NCI-H1105 treated with DMSO at 0.1 percent for 48 hours (cell line): ENCODE measurements at places on chromosomes 16 and 17.

DNA sequence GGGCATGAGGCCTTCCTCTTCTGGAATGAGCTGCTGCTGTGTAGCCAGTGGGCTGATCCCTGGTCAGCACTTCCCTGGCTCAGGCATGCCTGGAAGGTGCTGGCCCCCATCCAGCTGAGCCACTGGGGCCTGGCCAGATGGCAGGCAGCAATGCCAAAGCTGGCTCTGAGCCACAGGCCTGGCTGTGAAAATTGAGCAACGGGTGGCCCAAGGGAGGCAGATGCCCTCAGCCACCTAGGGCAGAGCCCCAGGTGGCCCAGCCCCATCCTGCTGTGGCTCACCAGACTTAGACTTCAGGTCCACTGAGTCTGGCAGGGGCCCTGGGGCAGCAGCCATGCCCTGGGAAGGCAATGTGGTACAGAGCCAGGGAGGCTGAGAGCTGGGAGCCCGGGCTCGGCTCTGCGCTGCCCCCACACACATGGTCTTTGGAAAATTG lies 8.5 kb upstream of the CRHR1 start:
- peak; percentile 77 for DNase-seq

GRCh38 chr16:76535-77272 lies 1.3 kb upstream of the MPG start:
- no peak for DNase-seq

DNA sequence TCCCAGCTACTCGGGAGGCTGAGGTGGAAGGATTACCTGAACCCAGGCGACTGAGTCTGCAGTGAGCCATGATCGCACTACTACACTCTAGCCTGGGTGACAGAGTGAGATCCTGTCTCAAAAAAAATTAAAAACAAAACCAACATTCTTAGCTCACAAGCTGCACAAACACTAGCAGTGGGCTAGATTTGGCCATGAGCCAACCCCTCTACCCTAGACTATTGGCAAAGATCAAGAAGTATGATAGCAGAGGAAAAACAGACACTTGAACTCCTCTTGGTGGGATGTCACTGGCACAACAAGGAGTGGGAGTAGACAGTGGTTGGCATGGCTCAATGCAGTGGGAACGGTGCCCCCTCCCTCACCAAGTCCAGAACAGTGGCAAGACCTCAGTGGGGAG lies 19.6 kb upstream of the RIPOR1 start:
- no peak for DNase-seq

DNA sequence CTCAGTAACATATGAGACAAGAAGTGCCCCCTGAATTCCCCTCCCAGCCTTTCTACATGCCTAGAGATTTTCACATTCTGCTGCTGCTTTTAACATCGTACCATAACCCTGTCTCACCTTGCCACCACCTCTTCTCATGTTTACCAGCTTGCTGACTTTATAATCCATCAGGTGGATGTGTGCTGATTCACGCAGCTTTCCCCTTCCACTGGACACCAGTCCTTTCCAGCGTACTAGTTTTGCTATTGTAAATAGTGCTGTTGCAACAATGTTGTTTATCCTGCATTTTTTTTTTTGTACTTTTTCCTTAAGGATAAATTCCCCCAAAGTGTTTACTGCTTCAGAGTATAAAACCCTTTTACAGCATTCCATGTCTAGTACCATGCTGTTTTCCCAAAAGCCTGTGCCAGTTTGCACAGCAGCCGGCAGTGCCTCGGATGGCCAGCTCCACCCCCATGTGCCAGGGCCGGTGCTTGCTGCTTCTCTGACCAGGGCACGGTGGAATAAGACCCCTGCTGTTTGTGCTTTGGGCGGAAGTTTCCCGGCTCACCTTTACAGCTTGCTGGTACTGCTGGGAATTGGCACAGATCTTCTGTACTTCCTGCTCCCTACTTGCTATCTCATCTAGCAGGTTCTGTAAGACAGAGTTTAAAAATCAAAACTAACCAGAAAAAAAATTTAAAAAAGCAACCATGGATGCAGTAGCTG lies 41.3 kb downstream of the UBN1 start:
- no peak for DNase-seq
